ENCODE measurements at places on chromosomes 2 and 18. TPM values are rescaled to one million over a fixed set of nuclear protein-coding genes. Genes with fewer than 3 reads are reported as not detected.

DNA sequence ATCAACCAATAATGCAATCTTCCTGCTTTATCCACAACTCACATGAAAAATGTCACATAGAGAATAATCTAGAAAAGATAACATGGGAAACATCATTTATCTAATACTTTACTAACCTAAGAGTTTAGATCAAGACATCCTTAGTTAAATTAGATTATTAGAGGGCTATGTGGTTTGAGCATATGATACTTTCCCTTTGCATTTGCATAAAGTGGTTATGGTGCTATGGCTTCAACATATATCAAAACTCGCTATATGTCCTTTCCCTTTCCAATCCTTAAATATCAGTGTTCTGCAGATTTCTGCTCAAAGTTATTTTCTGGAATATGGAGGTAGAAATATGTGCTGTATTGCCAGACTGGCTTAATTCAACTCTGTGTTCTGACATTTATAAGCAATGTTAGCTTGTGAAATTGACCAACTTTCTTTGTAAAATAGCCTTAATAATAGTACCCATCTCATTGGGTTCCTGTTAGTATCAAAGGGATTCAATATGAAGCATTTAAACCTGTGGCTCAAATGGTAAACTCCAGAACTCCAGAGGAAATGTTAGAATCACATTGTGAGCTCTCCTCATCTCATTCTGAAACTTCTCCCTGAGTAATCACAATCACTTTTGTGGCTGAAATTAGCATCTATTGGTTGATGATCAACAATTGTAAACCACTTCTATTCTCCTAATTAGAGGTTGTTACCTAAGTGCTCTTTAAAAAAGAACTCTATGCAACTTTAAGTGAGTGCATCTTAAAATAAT, 1089.9 kb upstream of the SLC39A10 start:
- DNase-seq: no peak

The LHCGR gene
- polyA plus RNA-seq: not detected

GRCh38 chr18:11019295-11020105, 129.9 kb downstream of the PIEZO2 start:
- DNase-seq: no peak

GRCh38 chr18:48800466-48800865, 150.3 kb downstream of the SMAD7 start:
- DNase-seq: no peak

- DNase-seq: no peak
Observed at GRCh38 chr2:208195531-208195930, 5.7 kb upstream of the C2orf80 start.

DNA sequence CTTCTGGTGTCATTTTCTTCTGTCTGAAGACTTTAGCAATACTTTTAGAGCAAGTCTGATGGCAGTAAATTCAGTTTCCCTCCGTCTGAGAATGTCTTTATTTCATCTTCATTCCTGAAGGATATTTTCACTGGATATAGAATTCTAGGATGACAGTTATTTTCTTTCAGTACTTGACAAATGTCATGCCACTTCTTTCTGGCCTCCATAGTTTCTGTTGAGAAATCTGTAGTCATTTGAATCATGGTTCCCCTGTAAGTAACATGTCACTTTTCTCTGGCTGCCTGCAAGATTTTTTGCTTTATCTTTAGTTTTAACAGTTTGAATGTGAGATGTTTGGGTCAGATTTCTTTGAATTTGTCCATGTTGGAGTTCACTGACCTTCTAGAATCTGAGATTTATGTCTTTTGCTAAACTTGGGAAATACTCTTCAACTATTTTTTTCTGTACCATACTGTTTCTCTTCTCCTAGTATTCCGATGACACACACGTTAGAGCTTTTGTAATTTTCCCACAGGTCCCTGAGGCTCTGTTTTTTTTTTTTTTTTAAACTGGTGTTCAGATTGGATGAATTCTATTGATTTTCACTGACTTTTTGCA, 30.2 kb downstream of the RMND5A start:
- DNase-seq: no peak

DNA sequence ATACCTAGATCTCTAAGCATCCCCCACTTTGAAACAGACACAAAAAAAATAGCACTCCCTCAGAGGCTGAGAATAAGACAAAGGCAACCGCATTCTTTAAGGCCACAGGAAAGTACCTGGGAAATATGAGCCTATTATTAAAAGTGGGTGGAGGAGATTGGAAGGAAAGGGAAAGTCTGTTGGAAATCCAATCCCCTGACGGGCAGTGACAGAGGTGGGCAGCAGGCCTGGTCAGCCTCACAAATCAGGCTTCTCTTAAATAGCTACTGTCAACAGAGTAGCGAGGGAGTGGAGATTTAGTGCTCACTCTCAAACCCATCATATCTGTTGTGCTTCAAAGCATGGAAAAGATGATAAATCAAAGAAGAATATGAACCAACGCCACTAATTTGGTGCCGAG, 324.4 kb downstream of the ALK start:
- no peak for DNase-seq

- DNase-seq: no peak
Observed at GRCh38 chr2:236599059-236599458, 29.4 kb downstream of the ACKR3 start.

DNA sequence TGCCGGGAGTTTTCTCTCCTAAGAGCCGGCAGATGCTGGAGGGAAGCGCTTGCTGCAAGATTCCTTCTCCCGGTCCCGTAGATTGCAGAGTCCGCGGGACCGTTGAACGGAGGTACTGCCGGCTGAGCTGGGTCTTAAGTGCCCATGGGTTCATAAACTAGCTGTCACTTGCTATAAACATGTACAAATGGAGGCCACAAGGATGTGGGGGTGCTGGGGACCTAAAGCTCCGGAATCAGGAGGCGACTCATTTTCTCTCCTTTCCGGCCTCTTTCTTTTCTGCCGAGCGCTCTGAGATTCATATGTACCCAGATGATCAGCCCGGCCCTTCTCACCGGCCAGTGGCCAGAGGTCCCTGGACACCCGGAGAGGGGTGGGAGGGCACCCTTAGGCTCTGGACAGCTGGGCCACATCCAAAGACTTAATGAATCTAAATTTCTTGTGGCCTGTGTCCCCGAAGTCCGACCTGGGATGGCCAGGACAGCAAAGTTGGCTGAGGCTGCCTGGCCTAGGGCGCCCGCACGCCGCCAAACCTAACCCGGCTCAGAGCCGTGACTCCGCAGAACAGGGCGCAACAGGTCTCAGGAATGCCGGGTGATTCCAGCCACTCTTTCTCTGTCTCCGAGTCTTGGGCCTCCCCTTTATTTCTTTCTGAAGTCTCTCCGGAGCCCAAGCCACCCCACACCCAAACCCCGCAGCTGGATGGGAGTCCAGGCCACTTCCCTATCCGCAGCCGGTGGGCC, 2.4 kb upstream of the PAX3 start:
- no peak for DNase-seq

- DNase-seq: no peak
Observed at GRCh38 chr2:167368371-167368770, 480.1 kb downstream of the XIRP2 start.
